ENCODE measurements at places on chromosomes 1 and 21.
A peak's percentile ranks its signal among the peaks of the same experiment; 100 is the strongest.

DNA sequence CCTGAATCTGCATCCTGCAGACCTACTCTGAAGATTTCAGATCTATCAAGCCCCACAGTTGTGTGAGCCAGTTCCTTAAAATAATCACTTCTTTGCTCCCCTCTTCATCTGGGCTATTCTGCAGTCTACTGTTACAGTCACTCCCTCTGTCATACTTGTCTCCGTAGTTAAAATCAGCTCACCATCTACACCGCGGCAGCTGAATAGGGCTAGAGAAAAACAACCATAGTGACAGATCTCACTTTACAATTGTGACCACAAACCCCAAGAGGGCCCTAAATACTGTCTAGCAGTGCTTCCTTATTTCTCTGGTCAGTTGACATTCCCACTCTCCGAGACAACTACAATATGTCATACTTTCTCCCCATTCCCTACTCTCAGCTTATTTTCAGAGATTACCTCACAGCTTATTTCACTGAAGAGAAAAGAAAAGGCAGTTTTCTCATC, 12.9 kb downstream of the DESI2 start:
- DNase-seq, result peak; percentile 52

DNA sequence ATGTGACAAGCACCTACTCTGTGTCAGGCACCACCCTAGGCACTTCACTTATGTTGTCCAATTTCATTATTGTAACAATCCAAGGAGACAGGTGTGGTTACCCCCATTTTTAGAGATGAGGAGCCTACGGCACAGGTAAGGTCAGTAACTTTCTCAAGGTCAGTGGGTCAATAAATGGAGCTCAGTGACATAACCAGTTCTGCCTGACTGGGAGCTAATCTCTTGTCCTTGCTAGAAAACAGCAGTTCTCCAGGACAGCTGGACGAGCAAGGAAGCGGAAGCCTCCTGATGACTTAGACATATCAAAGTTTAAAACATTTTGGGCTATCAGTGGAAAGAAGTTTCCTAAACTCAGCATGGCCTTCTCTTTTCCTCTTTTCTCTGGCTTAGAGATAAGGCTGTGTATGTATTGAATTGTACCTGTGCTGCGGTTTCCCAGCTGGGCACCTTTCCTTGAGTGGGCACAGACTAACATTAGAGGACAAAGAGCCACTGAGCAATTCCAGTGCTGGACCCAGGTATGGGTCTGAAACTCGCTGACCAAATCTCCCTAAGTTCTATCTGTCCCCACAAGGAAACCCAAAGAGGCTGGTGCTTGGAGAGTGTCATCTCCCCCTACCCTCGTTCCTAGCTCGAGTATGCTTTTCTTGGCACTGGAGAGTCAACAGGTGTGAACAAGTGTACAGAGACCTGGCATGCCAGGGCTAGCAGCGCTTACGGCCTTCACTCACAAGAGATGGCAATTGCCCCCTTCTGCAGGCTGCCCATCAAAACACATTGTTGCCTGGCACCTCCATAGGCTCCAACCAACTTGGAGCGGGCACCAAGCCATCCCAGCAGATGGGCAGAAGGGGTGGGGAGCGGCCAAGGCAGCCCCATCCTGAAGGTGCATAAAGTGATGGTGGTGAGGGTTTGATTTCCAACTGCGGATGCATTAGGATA, 456.1 kb upstream of the PROX1 start:
- DNase-seq, result no peak

DNA sequence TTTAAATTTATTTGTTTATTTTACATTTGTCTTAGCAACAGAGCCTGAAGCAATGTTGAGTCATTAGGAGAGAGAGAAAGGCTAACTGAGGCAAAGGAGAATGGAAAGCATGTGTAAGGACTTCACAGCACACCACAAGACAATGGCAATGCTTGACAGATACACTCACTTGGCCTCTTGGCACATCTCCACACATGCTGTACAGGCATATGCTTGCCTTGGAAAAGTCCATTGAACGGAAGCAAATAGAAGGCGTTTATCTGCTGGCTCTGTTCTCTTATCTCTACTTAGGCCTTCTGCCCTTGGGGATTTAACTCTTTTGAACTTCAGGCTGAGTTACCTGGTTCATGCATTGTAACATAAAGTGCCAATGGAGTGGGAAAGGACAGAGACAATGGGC, 262.2 kb upstream of the POU3F1 start:
- DNase-seq, result no peak

GRCh38 chr1:58785442-58786058, 1.7 kb upstream of the JUN start:
- DNase-seq, result peak; percentile 87

DNA sequence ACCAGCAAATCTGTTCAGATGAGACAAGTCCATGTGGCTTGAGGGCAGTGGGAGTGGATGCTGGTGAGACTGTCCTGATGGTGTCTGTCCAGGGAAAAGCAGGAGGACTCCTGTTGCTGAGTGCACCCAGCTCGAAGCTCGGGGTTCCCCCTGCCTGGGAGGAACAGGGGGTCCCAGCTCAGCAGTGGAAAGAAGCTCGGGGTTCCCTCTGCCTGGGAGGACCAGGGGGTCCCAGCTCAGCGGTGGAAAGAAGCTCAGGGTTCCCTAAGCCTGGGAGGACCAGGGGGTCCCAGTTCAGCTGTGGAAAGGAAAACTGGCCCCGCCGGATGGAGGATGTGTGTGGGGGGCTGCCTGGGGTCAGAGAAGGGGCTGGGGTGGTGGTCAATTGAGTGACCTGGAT, 39.1 kb downstream of the CRYAA start:
- DNase-seq, result no peak

- peak; percentile 71 for DNase-seq
Measured at GRCh38 chr1:184075055-184076029, 23.8 kb downstream of the TSEN15 start.

- DNase-seq, result no peak
Measured at GRCh38 chr21:46477765-46478164, 19.1 kb downstream of the DIP2A start.

DNA sequence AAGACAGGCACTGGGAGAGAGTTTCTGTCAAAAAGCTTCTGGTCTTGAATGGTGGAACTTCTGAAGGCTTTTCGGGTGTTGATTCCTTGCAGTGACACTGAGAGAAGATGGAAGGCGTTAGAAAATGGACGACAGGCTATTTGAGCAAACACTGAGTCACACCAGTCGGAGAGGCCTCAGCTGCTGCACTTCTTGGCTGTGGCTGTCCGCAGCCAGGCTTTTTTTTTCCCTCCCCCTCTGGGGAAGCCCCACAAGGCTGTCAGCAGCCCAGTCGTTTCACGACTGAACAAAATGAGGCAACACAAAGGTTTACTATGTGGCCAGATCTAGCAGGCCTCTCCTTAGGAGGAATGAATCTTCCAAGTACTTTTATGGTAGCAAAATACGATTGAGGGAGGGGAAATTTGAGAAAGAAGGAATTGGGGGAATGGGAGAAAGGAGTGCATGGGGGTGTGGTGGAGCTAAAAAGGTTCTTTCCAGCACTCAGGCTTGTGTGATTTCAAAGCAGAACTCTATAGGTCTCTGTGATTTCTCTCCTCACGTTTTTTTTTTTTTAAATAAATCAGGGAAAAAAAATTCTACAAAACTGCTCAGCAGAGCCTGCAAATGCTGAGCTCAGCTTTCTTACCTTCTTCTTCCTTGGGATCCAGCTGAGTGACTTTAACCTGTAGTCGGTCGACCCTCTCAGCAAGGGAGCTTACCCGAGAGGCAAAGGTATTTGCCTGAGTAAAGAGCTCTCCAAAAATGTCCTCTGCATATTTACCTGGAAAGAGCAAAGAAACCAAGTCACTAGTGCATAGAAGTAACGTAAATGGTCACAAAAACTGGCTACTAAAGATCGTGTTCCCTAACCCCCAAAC, 26.1 kb downstream of the GPR3 start:
- DNase-seq, result peak; percentile 66

GRCh38 chr1:28456078-28456477, 49.8 kb upstream of the RCC1 start:
- no peak for DNase-seq

GRCh38 chr1:90187323-90187585, 192.3 kb downstream of the ZNF326 start:
- DNase-seq, result no peak
